ENCODE measurements at places on chromosomes 13 and 19.

DNA sequence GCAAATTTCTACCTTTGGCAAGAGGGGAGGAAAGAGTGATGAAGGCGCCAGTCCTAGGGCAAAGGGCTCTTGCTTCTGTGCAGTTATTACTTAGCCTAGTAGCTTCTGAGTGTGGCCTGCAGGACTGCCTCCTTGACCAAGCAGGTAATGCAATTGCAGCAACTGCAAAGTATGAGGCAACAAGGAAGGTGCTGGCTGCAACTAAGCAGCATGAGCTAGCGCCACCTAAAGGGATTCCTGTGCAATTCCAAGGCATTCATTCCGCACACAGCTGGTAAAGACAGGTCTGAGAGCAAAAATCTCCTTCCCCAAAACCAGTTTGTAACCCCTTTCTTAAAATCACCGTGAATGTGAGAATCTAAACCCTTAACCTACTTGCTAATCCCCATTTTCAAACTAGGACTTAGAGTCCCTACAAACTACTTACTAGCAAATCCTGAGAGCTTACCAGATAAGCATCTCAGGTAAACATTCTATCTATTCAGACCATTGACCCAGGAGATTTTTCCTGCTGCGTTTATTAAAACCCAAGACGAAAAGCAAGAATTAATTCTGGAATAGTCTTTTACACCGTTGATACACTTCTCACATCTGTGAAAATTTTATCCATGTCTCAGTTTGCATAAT lies 62.9 kb downstream of the DCT start:
- H3K27me3 ChIP-seq = no peaks in the 10 kb centered on the region
- H3K36me3 ChIP-seq = no peaks in the 10 kb centered on the region
- H3K4me1 ChIP-seq = peaks cover 24% of the 10 kb centered on the region
- no peak for DNase-seq

- no peaks in the 10 kb centered on the region for H3K27me3 ChIP-seq
- DNase-seq = peak; percentile 70
- no peak overlapping the region for H3K4me3 ChIP-seq
- H3K27ac ChIP-seq = peak overlapping the region; percentile 82
- no peaks in the 10 kb centered on the region for H3K4me1 ChIP-seq
- H3K36me3 ChIP-seq = no peaks in the 10 kb centered on the region
Measured at GRCh38 chr13:32150239-32150638, 118.7 kb downstream of the FRY start.

DNA sequence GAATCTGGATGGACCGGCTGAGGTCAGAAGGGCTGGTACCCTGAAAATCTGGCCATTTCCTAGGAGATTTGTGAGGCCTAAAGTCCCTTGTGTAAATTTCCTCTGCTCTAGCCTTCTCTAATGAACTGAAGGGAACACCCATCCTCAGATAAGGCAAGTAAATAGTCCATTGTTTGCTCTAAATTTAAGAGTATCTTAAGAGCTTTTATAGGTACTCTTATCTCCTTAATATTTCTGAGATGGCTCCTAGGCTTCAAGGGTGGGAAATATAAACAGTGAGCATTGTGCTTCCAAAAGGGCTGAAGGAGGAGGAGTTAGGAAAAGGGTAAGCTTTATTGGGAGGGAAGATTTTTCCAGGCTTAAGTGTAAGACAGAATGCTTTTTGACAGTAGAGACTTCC lies 148.7 kb upstream of the EDNRB start:
- no peaks in the 10 kb centered on the region for H3K27me3 ChIP-seq
- H3K36me3 ChIP-seq = no peaks in the 10 kb centered on the region
- H3K4me3 ChIP-seq = no peak overlapping the region
- DNase-seq = no peak
- no peak overlapping the region for H3K27ac ChIP-seq

- DNase-seq = peak; percentile 68
- H3K27ac ChIP-seq = peak overlapping the region; percentile 89
- H3K36me3 ChIP-seq = no peaks in the 10 kb centered on the region
- no peak overlapping the region for H3K4me3 ChIP-seq
- no peaks in the 10 kb centered on the region for H3K27me3 ChIP-seq
Measured at GRCh38 chr19:45764945-45765701, 3.9 kb downstream of the SIX5 start.

- H3K4me3 ChIP-seq = no peak overlapping the region
- H3K27ac ChIP-seq = no peak overlapping the region
- H3K27me3 ChIP-seq = no peaks in the 10 kb centered on the region
- no peaks in the 10 kb centered on the region for H3K36me3 ChIP-seq
Measured at GRCh38 chr13:24506698-24507335, 5.8 kb downstream of the PARP4 start.

DNA sequence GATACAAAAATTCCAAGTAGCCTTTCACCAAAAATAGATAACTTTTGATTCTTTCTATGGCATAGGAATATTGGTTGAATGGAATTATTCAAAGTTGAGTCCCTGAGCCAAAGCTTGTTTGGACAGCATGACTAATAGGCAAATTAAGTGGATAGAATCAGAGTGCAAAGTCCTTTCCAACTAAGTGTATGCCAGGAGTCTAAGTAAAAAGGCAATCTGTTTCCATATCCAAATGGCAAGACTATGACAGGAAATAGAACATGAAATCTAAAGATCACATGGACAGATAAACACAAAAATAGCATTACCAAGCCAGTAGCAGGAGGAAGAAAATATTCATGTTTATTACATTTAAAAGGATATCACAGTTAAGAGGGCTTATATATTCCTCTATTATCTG lies 804.6 kb downstream of the SLITRK6 start:
- no peaks in the 10 kb centered on the region for H3K27me3 ChIP-seq
- no peaks in the 10 kb centered on the region for H3K36me3 ChIP-seq
- H3K4me1 ChIP-seq = no peaks in the 10 kb centered on the region

DNA sequence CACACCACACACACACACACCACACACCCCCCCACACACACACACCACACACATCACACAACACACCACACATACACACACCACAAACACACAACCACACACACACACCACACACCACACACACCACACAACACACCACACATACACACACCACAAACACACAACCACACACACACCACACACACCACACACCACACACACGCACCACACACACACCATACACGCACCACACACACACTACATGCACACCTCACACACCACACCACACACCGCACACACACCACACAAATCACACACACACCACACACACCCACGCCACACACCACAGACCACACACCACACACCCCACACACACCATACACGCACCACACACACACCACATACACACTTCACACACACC lies 83.5 kb downstream of the ZNF557 start:
- H3K4me3 ChIP-seq = no peak overlapping the region
- DNase-seq = peak; percentile 22
- no peaks in the 10 kb centered on the region for H3K27me3 ChIP-seq
- no peak overlapping the region for H3K27ac ChIP-seq

DNA sequence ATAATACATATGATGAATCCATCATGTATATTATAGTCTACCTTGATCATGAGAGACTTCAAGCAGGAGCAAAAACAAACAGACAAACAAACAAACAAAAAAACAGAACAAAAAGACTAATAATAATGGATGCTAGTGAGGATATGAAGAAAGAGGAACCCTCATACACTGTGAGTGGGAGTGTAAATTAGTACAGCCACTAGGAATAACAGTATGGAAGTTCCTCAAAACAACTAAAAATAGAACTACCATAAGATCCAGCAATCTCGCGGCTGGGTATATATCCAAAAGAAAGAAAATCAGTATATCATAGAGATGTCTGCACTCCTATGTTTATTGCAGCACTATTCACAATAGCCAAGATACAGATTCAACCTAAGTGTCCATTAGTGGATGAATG lies 7.0 kb upstream of the DLEU7 start:
- no peak overlapping the region for H3K27ac ChIP-seq
- no peak for DNase-seq
- H3K36me3 ChIP-seq = no peaks in the 10 kb centered on the region

DNA sequence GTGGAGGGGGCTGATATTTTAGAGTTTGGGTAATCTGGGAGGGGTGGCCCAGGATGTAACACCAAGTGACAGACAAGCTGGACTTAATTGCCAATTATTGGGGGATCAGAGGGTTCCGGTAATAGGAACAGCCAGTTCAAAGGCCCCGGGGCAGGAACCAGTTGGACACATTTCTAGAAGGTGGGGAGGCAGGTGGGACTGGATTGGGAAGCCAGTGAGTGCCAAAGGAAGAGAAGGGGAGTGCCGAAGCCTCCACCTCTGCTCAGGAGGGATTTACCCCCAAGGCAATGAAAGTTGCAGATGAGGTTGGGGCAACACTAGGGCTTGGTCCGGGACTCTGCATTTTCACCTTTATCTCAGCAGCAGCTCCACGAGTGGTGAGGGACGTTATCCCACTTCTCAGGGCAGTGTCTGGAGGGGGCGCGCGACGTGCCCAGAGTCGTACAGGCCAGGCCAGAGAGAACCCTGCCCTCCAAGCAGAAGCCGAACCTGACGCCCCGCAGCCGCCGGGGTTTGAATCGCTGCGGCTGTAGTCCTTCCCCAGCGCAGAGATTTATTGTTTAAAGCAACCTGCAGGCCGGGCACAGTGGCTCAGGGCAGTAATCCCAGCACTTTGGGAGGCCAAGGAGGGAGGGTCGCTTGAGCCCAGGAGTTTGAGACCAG lies 5.7 kb upstream of the JUND start:
- peaks cover 25% of the 10 kb centered on the region for H3K4me1 ChIP-seq
- no peak for DNase-seq
- no peaks in the 10 kb centered on the region for H3K36me3 ChIP-seq

GRCh38 chr13:66405908-66406802 lies 824.0 kb downstream of the PCDH9 start:
- H3K27ac ChIP-seq = peak overlapping the region; percentile 19
- H3K27me3 ChIP-seq = no peaks in the 10 kb centered on the region
- no peak for DNase-seq
- H3K4me3 ChIP-seq = no peak overlapping the region
- peaks cover 15% of the 10 kb centered on the region for H3K4me1 ChIP-seq
- H3K36me3 ChIP-seq = no peaks in the 10 kb centered on the region

DNA sequence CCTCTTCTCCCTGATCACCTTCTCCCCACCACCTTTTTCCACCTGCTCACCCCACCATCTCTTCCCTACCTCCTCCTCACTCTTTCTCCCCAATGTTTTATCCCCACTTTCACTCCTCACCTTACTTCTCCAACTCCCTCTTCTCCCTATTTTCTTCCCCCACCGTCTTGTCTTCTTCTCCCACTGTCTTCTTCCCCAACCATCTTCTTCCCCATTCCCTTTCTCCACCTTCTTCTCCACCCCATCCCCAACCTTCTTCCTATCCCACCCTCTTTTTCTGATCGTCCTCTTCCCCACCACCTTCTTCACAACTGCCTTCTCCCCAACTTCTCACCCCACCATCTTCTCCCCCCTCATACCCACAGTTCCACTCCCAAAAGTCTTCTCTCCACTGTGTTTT lies 929.4 kb downstream of the UQCRFS1 start:
- DNase-seq = no peak
- no peak overlapping the region for H3K27ac ChIP-seq
- no peaks in the 10 kb centered on the region for H3K4me1 ChIP-seq
- H3K4me3 ChIP-seq = no peak overlapping the region

DNA sequence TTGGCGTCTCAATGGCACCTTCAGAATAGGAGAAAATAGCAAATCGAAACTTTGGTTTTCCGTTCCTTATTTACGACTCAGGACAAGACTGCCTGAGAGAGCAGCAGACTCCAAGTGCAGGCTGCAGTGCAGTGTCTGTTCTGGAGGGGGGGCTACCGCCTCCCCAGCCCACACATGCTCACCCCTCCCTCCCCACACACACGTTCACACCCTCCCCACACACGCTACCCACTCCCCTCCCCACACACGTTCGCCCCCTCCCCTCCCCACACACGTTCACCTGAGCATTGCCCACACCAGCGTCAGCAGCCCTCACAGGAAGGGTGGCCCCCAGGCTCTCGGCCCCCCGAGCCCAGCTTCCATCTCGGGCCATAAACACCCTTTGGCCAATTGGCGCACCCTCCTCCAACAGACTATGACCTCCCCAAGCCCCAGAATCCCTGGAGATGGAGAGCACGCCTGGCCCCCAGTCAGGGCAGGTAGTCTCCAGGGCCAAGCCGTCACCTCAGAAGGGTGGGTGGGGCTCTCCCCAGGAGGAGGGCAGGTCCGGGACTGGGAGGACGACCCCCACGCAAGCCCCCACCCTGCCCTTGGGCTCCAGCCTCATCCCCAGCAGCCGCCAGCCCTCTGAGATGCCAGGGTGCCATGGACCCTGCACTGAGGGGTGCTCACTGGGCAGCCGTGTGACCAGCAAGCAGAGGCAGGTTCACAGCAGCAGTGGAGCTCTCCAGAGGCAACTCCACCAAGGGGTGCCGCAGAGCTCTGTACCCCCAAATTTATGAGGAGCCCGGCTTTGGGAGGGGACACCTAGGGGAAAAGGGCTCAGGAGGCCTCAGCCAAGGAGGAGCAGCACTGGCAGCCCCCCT lies 27.5 kb downstream of the RASA3 start:
- peak overlapping the region; percentile 54 for H3K27ac ChIP-seq
- DNase-seq = peak; percentile 64
- H3K4me1 ChIP-seq = peaks cover 62% of the 10 kb centered on the region
- no peaks in the 10 kb centered on the region for H3K27me3 ChIP-seq

DNA sequence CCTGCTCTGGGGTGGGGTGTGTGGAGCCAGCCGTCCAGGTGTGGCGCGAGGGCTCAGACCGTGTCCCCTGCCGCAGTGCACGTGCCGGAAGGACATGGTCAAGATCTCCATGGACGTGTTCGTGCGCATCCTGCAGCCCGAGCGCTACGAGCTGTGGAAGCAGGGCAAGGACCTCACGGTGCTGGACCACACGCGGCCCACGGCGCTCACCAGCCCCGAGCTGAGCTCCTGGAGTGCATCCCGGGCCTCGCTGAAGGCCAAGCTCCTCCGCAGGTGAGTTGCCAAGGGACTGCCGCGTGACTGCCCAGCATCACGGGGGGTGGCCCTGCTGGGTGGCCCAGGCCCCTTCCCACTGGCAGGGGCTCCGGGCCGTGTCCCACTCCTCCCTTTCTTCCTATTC lies 141.6 kb downstream of the KDM4B start:
- DNase-seq = no peak
- no peak overlapping the region for H3K4me3 ChIP-seq
- no peaks in the 10 kb centered on the region for H3K27me3 ChIP-seq
- no peak overlapping the region for H3K27ac ChIP-seq

- H3K4me1 ChIP-seq = no peaks in the 10 kb centered on the region
- DNase-seq = no peak
- H3K27me3 ChIP-seq = no peaks in the 10 kb centered on the region
- H3K36me3 ChIP-seq = no peaks in the 10 kb centered on the region
- no peak overlapping the region for H3K27ac ChIP-seq
Measured at GRCh38 chr13:51425410-51426042, 27.3 kb downstream of the INTS6 start.

GRCh38 chr13:44549476-44549875 lies 26.7 kb downstream of the TSC22D1 start:
- no peak overlapping the region for H3K4me3 ChIP-seq
- no peaks in the 10 kb centered on the region for H3K27me3 ChIP-seq
- no peak for DNase-seq
- H3K27ac ChIP-seq = no peak overlapping the region
- H3K36me3 ChIP-seq = no peaks in the 10 kb centered on the region
